ENCODE measurements at places on chromosomes 4 and X.

DNA sequence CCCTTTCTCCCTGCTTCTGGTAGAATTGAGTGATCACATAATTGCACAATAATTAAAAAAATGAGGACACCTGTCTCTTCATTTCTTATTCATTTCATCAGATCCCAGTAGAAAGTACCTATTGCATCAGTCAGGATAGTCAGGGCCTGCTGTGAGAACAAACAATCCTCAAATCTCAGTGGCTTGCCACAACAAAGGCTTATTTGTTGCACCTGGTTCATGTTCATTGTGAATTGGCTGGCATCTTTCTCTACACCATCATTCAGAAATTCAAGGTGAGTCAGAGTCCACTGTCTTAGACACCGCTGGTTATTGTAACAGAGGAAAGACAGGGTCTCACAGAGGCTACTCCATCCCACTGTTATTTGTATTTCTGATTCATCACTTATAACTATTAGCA, 409.8 kb downstream of the STIM2 start:
- no peak for DNase-seq

DNA sequence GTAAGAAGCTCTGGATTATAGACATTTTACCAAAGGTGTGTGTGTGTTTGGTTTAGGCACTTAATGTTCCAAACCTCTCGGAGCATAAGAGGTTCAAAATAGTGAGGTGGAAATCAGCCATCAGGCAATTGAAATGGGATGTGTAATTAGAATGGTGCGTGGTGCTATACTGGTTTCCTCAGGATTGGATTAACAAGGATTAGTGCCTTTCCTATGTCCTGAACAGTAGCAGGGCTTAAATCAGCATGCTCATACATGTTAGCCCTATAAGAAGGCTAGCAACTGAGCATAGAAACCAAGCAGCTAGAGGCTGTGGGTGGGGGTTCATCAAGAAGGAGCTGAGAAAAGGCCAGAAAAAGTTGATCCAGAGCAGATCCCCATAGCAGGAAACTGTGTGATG, 256.8 kb upstream of the CXXC4 start:
- DNase-seq = no peak

- no peak for DNase-seq
Measured at GRCh38 chr4:169260217-169260866, 10.4 kb downstream of the SH3RF1 start.

- no peak for DNase-seq
Measured at GRCh38 chr4:139921429-139922184, 232.4 kb downstream of the MAML3 start.

DNA sequence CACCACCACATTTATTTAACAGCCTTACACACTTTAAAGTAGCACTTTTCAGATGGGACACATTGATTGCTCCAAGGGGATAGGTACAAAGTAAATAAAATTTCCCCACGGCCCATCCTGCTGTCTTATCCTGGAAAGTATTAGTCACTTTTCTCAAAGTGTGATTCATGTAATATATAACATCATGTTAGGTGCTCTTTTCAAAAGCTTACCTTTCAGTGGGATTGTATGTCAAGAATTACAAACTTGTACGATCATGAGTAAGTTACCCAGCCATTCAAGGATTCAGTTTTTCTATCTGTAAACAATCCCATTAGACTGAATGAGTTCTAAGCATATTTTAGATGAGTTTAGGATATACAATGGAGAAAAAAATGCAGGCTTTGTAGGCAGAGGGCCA, 876.6 kb upstream of the GRID2 start:
- DNase-seq = no peak

DNA sequence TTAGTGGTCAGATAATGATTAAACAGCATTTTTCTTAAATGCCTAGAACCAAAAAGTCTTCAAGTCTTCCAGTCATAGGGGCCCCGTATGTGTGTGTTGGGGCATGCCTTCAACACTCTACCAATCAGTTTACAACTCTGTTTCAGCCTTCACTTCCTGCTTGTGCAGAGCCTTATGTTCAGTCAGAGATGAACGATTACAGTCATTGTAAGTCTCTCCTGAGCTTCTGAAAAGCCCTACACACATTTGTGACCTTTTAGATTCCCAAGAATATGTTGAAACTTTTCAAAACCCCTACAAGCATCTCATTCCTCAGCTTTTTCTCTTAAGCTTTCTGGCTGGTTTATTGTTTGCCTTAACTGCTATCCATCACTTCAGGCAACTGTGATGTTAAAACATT, 591.2 kb downstream of the ZNF674 start:
- no peak for DNase-seq

GRCh38 chr4:84276752-84277151, 222.3 kb downstream of the NKX6-1 start:
- DNase-seq = no peak

GRCh38 chr4:144685911-144686310, 40.0 kb downstream of the HHIP start:
- DNase-seq = no peak

DNA sequence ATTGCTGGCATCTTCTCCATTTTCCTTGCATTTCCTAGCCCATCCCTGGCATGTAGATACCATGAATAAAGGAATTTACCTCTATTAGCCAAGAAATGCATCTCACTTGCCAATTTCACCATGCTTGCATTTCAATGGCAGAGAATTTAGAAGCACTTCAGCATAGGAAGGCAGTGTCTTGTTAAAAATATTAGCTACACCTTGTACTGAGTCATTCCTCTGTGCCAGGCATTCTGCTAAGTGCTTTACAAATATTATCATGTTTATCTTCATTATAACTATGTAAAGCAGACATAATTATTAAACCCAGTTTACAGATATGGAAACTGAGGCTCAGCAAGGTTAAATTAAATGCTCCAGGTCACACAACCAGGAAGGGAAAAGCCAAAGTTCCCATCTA, 138.2 kb downstream of the NPNT start:
- DNase-seq = no peak

GRCh38 chr4:76001700-76002099, 5.6 kb downstream of the CXCL9 start:
- DNase-seq = no peak

DNA sequence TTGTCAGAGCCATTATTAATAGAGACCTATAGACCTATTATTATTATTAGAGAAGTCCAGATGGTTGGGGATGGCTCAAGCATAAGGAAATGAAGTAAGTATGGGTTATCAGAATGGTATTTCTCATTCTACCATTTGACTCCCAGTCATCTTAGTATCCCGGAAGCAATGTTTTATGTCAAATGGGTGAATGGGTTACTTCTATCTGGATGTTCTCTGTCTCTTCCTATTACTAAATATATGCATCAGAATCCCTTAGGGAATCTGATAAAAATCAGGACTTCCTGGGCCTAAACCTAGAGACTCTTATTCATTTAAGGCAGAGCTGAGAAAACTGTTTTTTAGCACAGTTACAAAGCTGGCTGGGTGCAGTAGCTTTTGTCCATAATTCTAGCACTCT, 149.9 kb downstream of the SLC10A7 start:
- DNase-seq = no peak

DNA sequence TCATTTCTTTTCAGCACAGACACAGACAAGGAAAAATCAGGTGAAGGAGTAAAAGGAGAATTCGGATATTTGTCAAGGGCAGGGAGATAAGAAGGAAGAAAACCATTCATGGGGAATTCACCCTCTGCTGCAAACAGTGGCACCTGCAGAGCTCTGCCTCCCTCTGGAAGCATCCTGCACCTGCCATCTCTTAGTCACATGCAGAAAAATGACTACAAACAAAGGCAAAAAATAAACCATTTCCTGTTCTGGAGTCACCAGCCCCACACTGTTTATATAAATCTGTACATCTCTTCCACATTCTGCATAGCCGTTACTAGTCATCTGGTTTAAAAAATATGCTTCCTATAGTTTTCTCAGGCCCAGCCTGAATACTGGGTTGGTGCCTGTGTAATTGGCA, 205.3 kb downstream of the ARAP2 start:
- no peak for DNase-seq
